Stimulated activated CD8-positive, alpha-beta memory T cell treated with anti-CD3 and anti-CD28 coated beads, Interleukin-4, amount 100 ng/mL, for 1 hour (primary cell): ENCODE measurements at places on chromosomes 12 and 14.

- no peak for DNase-seq
Measured at GRCh38 chr12:112777387-112778310, 13.9 kb upstream of the RPH3A start.

GRCh38 chr14:103695296-103696069, 19.8 kb downstream of the XRCC3 start:
- no peak for DNase-seq

GRCh38 chr12:90572778-90573177, 382.2 kb downstream of the CCER1 start:
- no peak for DNase-seq

DNA sequence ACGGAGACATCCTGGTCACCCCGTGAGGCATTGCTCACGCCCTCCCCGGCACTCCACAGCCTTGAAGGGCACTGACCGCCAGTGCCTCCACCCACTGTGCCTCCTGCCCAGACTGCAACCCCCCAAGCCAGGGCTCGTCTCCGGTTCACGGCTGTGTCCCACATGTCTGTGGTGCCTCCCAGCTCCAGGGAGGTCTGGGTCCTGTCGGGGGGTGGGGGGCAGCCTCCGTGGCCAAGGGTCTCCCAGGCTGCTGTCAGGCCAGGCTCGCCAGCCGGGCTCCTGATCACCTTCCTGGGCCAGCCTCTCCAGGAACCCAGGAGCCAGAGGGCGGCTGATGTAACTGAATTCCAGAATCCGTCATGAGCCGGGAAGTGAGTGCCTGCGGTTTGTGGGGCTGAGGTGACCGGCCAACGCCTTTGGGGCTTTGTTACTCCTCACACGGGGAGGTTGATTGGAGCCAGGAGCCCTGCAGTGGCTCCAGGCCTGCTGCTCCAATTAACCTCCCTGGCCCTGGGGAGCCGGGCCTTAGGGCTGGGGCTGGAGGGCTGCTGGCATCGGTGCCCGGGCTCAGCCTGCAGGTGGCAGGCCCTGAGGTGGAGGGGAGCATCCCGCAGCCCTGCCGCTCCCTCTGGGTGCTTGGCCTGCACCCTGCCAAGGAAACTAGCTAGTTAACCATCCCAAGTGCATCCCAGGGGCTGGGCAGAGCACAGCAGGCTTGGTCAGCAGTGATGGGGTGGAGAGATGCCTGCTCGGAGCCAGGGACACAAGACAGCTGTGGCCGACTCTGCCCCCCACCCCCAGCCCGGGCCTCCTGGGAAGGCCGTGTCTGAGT, 36.4 kb upstream of the FBRSL1 start:
- DNase-seq, result no peak

- DNase-seq, result no peak
Measured at GRCh38 chr12:67424784-67425183, 155.6 kb downstream of the CAND1 start.

DNA sequence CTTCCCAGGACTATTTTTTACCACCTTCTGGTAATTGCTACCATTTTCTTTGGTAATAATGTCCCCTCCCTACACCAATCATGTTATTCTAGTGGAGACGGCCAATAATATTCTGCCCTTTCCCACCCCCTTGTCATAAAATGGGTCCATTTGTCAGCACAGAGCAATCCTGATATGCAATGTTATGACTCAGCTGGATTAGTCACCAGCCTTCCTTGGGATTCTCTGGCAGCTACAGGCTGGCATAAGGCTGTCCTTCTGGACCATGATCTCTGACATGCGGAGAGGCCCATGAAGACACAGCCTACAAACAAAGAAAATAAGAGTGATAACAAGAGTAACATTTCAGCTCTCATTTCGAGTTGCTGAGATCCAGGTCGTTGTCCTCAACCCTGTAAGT, 222.0 kb upstream of the CPNE8 start:
- no peak for DNase-seq

- DNase-seq, result no peak
Measured at GRCh38 chr14:98269533-98269932, 1002.5 kb downstream of the BCL11B start.

DNA sequence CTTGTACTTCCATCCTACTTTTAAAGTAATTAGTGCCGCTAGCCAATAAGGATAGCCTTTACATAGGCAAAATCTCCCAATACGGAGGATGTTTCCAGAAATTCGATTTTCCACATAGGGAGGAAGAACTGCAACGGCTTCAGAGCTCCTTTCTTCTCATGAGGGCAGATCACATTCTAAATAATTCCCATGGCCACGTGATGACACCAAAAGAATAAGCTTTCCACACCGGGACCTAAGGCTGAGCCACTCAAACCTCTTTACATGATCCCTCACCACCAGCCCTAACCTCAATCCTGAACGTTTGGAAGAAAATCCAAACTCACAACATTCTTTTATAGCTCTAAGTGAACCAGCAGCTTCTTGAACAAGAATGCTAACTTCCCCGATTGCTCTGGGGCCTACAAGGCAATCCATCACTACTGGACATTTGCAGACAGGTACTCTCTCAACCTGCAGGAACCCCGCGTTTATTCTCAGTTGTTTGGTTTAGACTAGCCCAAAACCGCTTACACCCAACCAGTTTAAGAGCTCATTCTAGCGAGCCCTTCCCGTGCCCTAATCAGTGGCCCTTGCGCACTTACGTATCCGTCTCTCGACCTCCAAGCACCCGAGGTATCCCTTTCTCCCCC, 884 bp downstream of the CAPRIN2 start:
- DNase-seq, result no peak

- no peak for DNase-seq
Measured at GRCh38 chr14:28771168-28771567, 4.6 kb downstream of the FOXG1 start.

DNA sequence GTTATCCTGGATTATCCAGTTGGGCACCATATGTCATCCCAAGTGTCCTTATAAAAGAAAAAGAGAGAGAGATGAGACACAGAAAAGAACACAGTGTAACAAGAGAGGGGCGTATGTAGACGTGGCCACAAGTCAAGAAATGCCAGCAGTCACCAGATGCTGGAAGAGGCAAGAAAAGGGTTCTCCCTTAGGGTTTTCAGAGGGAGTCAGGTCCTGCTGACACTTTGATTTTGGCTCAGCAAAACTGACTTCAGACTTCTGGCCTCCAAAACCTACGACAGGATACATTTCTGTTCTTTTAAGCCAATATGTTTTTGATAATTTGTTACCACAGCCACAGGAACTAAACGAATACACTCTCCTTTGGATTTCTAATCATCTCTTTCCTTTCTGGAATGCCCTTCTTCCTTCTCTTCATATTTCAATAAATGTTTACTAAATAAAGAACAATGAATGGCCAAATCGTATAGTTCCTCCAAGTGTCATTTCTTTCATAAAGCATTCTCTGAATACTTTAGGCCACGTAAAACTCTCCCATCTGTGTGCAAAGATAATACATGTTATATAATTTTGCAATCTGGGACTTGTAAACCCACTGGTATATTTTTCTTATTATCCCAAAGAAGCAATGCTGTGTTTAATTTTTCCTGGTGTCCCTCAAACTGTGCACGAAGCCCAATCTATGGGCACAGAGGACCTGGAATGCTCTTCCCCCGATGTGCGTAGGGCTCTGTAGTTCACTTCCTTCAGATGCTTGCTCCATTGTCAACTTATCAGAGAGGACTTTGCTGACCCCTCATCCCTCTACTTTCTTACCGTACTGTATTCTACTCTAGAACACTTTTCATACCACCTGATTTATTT, 303.6 kb downstream of the CEP128 start:
- DNase-seq, result no peak

DNA sequence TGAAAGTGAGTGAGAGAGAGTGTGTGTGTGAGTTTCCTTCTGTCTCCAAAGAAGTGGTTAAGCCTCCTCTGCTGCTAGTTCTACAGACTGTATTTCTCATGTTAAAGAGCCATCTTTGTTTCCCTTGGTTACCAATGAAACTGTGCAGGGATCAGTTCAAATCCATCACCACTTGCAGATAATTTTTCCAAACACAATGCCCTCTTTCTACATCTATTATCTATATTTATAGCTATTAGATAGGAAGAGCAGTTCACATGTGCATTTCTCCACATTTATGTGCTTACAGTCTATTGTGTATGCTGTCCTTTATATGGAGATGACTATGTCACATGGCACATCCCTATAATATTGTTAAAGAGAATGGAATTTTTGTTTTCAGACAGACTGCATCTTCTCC, 2.2 kb upstream of the DAAM1 start:
- DNase-seq, result no peak

GRCh38 chr12:101299931-101300330, 20.0 kb downstream of the UTP20 start:
- DNase-seq, result no peak

DNA sequence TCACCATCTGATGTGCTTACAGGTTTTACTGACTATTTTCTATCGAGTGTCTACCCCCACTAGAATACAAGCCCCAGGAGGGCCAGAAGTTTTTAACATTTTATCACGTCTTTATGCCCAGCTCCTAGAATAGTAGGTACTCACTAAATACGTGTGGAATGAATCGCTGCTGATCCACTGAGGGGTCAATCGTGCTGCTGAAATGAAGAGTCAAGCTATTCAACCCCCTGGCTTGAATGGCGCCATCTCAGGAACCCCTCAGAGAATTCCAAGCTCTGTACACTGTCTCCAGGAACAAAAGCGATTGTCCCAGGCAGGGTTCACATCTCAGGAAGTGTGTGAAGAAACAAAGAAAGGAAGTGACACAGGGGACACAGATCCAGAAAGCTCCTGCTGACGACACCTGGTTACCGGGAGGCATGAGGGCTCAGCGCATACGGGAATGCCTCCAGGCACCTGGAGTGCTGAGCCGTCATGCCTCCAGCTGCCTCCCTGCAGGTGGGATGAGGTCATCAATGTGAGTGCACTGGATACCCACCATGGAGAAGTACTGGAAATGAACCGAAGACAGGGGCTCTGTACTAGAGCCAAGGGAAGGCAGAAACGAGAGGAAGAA, 45.6 kb downstream of the PITPNM2 start:
- no peak for DNase-seq

GRCh38 chr14:82805892-82806825, 1272.5 kb upstream of the SEL1L start:
- DNase-seq, result no peak

- no peak for DNase-seq
Measured at GRCh38 chr12:129184127-129184928, 331.1 kb downstream of the GLT1D1 start.

GRCh38 chr12:45731190-45731775, 1.8 kb downstream of the ARID2 start:
- no peak for DNase-seq

DNA sequence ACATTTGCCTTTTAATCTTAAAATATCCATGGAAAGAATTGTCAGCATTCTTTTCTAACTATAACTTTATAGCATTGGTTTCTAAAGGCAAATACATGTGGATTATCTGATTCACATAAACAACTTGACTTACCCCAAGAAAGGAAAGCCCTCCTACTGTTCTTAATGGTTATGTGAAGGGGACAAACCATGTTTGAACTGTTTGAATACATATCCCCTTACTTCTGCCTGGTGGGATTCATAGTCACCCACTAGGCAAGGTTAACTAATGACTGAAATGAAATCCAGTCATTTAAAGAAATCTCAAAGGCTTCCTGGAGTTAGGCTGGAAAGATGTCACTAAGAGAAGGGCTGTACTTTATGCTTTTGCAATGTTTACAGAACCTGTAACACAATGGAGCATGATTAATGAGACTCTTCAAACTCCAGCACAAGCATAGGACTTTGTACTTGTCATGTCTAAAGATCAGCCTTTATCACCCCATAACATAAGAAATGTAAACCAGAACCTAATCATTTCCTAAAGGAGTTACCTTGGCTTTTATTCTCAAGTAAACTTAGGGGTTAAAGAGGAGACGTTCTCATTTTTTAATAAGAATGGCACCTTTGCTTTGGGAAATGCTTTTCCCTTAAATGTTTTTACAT, 10.2 kb upstream of the FLRT2 start:
- no peak for DNase-seq

DNA sequence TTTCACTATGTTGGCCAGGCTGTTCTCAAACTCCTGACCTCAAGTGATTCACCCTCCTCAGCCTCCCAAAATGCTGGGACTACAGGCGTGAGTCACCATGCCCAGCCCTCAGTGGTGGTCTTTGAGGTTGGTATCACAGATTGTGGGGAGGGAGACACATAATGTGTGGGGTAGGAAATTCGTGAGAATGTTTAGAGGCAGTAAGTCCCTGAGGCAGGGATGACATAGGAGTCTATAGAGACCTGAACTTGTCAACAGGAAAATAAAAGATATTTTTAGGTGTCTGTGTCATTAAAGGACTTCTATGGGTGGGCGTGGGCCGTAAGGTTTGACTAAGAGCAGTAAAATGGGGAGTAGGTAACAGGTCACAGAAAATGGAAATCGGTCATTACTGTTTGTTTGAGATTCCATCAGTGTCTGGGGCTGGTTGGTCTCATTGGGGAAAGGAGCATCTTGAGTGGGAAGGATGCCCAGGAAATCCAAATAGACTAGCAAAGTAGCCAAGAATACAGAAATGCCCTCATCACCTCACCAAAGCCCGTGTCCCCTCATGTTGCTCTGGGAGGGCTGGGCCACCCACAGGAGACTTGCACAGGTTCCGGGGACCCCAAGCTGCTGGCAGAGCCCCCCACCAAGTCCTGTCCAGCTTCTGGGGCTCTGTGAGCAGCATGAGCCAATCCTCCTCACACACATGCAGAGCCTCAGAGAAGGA, 63.6 kb upstream of the BCL2L14 start:
- DNase-seq, result no peak

GRCh38 chr12:110149086-110149660, 25.0 kb downstream of the IFT81 start:
- no peak for DNase-seq

GRCh38 chr12:82012176-82012575, 253.0 kb upstream of the PPFIA2 start:
- no peak for DNase-seq

DNA sequence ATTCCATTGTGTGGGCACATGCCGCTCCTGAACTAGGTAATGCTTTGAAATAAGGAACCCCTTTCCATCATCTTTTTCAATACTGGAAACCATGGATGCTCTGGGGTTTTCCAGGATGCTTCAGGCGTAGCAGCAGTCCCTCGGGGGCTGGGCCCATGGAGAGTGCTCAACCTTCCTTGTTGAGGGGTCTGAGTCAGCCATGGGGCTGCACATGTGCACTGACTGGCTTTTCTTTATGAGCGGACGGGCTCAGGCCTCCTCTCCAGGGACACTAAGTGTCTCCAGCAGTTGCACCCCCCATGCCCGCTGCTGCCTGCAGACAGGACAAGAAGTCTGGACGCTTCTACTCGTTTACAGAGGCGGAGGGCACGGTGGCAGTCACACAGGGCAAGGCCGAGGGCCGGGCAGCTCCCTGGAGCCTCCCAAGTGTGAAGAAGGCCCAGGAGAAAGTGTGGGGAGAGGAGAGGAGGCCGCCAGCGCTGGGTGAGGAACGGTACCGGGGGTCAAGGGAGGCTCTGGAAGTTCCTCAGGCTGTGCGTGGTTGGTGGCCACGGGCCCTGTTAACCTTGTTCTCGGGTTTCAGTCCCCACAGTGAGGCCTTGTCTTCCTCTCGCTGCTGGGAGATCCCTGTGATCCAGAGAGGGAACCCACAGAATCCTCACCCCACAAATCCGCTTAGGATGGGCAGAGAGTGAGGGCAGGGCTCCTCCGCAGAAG, 51.2 kb downstream of the TEAD4 start:
- no peak for DNase-seq

GRCh38 chr12:120101617-120102016, 14.9 kb downstream of the RAB35 start:
- DNase-seq, result no peak
